HCT116 (cell line): ENCODE measurements at places on chromosomes 13 and 19. TPM values are rescaled to one million over a fixed set of nuclear protein-coding genes. Genes with fewer than 3 reads are reported as not detected.

SIAH3 gene
- not detected for total RNA-seq

- no peak for DNase-seq
Measured at GRCh38 chr19:40560092-40560507, 16.6 kb upstream of the SHKBP1 start.

DNA sequence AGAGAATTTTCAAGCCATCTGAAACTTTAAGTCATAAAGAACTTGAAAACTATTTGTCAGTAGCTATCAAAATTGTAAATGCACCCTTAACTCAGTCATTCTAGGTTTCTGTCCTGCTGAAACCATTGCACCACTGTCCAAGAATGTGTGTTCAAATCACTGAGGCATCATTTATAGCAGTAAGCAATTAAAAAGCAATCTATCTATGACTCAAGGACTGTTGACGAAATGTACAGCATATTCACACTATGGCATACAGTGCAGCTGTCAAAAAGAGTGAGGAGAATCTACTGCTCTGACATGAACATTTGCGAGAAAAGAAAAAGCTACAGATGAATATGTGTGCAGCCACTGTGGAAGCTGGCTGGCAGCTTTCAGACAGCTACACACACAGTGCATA lies 71.2 kb downstream of the ING1 start:
- DNase-seq, result no peak

ZNF491 gene
- not detected for total RNA-seq

DNA sequence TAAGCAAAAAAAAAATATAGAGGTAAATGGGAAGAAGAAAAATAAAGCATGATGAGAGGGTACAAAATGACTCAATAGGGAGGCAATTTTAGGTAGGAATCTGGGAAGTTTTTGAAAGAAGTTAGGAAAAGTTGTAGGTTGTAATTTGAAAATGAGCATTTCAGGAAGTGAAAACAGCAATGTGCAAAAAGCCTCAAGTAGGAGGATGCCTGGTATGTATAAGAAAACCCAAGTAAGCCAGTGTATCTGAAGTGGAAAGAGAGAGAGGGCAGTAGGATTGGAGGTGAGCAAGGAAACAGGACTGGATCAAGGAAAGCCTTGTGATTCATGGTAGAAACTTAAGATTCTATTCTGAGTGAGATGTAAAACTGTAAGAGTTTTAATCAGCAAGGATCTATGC lies 121.6 kb upstream of the SPRY2 start:
- no peak for DNase-seq

GRCh38 chr19:4536798-4537197 lies 1.8 kb upstream of the PLIN5 start:
- no peak for DNase-seq

MYH14 gene
- 60.1 TPM for total RNA-seq

PVR gene
- 62.0 TPM for total RNA-seq

DNA sequence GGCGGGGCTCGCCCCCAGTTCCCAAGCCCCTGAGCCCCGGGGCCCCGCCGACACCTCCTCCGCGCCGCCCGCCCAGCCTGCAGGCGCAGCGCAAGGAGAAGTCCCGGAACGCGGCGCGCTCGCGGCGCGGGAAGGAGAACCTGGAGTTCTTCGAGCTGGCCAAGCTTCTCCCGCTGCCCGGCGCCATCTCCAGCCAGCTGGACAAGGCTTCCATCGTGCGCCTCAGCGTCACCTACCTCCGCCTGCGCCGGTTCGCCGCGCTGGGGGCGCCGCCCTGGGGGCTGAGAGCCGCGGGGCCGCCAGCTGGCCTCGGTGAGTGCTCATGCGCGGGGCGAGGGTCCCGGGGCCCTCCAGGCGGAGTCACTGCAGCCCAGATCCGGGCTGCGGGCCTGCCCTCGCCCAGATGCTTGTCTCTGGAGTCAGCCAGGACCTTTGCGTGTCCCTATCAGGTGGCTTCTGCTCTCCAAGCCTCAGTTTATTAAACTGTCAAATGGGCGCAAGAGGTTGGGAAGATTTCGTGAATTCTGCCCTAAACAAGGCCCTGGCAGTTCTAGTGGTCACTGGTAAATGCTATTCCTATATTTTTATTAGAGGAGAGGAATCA lies 2.0 kb downstream of the NPAS1 start:
- no peak for DNase-seq

LSR gene
- 211 TPM for total RNA-seq

GRCh38 chr19:5951338-5951861 lies 26.5 kb downstream of the RANBP3 start:
- no peak for DNase-seq

GRCh38 chr19:32178956-32179355 lies 166.5 kb upstream of the ZNF507 start:
- DNase-seq, result no peak

DNA sequence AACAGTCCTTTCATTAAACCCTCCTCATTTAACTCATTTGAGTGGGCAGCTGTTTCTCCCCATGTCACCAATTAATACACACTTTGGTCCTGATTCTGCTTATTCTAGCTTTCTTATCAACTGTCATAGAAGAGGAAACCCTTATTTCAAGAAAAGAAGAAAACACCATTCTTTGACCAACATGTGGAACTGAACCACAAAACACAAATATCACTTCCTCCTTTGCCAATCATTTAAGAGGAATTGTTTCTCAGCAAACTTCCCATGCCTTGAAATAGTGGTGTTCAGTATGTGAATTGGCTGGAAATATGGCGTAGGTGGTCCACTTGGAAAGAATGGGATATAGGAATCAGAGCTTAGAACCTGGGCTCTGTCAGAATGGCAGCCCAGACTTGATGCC lies 20.4 kb downstream of the MBD3L2B start:
- DNase-seq, result no peak
